Type B pancreatic cell (in vitro differentiated cells): ENCODE measurements at places on chromosomes 5 and 9. TPM values are rescaled to one million over a fixed set of nuclear protein-coding genes. Genes with fewer than 3 reads are reported as not detected.

The FAM153A gene
- 0.52 TPM in 1 of 2 replicates, not detected in the other for total RNA-seq

The CD14 gene
- total RNA-seq: 0.17 TPM in 1 of 2 replicates, not detected in the other

The OSMR gene
- total RNA-seq: 1.3 and 1.6 TPM in 2 replicates

The ABCA1 gene
- total RNA-seq: 16.2 and 20.8 TPM in 2 replicates

The AK8 gene
- total RNA-seq: 4.6 and 5.5 TPM in 2 replicates

The ZDHHC12 gene
- 25.6 and 53.5 TPM in 2 replicates for total RNA-seq

The PDE6A gene
- not detected in 2 replicates for total RNA-seq

The SLC36A2 gene
- total RNA-seq: not detected in 2 replicates

The SHISAL2B gene
- total RNA-seq: 0.63 TPM in 1 of 2 replicates, not detected in the other

The DTWD2 gene
- total RNA-seq: 3.5 and 4.4 TPM in 2 replicates

The CORO2A gene
- 9.9 and 28.5 TPM in 2 replicates for total RNA-seq

The CDH10 gene
- 5.5 and 14.2 TPM in 2 replicates for total RNA-seq

The CDC26 gene
- total RNA-seq: 33.9 and 34.8 TPM in 2 replicates

The PLCXD3 gene
- total RNA-seq: 5.6 and 7.4 TPM in 2 replicates

The MINAR2 gene
- total RNA-seq: not detected in 2 replicates

The BTNL3 gene
- total RNA-seq: 0.82 and 2.7 TPM in 2 replicates

The FAM221B gene
- total RNA-seq: 1.1 TPM in 1 of 2 replicates, not detected in the other

The IFNA2 gene
- not detected in 2 replicates for total RNA-seq

The PLAC8L1 gene
- total RNA-seq: 0.95 and 2.4 TPM in 2 replicates

The LRRC19 gene
- 0.29 and 0.74 TPM in 2 replicates for total RNA-seq

The FBP2 gene
- not detected in 2 replicates for total RNA-seq
